ENCODE measurements at places on chromosomes 13 and 19.

- no peak for DNase-seq
These were observed 22.0 kb upstream of the UPF3A start for GRCh38 chr13:114259374-114259773.

DNA sequence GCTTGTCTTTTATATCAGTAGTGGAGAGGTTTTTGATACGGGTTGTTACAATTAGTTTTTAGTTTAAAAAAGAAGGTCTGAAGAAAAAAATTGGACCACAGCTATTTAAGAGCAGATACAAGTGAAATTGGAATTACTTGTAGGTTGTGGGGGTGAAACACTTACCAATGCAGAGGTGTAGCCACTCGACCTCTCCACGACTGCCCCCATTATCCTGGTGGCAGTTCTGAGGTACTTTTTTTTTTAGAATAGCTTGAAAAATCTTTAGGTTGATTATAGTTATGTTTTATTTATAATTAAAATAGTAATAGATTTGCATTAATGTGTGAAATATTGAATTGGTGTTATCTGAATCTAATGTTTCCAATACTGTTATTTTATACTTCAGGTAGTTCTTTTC is 60.7 kb downstream of the PAN3 start:
- no peak for DNase-seq

- DNase-seq: peak; percentile 27
These were observed 19.1 kb upstream of the SCEL start for GRCh38 chr13:77516342-77516789.

DNA sequence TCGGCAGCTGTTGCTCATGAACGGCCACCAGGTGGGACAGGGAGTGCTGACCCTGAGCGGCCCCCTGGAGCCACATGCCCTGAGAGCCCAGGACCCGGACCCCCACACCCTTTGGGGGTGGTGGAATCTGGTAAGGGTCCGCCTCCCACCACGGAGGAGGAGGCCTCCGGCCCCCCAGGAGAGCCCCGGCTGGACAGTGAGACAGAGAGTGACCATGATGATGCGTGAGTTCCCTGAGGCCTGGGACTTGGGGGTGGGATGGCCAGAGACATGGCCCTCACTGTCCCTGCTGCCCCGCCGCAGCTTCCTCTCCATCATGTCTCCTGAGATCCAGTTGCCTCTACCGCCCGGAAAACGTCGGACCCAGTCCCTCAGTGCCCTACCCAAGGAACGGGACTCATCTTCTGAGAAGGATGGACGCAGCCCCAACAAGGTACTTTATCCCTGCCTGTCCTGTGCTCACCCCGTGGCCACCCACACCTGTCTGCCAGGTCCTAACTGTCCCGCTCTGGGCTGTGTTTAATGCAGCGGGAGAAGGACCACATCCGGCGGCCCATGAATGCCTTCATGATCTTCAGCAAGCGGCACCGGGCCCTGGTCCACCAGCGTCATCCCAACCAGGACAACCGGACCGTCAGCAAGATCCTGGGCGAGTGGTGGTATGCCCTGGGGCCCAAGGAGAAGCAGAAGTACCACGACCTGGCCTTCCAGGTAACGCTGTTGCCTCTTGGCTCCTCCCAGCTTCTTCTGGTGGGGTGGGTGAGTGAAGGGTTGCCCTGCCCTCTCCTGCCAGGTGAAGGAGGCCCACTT is 14.7 kb upstream of the PRR19 start:
- DNase-seq: no peak

GRCh38 chr13:27113436-27113835 is 58.2 kb downstream of the USP12 start:
- no peak for DNase-seq

- DNase-seq: no peak
These were observed 99.2 kb upstream of the KLF5 start for GRCh38 chr13:72959643-72960042.

GRCh38 chr13:46396341-46396740 is 9.3 kb upstream of the RUBCNL start:
- no peak for DNase-seq

- no peak for DNase-seq
These were observed 26.3 kb downstream of the IL12RB1 start for GRCh38 chr19:18060472-18060871.

- no peak for DNase-seq
These were observed 60.9 kb upstream of the USP29 start for GRCh38 chr19:57058871-57059270.

DNA sequence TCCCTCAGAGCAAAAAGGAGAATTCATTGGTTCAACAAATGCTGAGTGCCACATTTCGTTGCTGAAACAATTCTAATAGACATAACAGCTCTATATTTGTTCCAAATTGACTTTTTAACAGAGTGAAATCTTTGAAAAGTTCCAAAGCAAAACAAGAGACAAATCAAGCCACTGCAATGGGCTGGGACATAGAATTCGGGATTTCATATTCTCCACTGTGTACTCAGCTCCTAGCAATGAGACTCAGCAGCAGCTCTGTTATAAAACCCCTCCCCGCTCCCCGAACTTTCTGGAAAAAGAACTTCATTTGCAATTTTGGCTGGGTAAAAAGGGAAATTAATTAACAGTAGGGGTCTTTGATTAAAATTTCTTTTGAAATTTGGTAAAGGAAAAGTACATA is 11.3 kb downstream of the RFX2 start:
- no peak for DNase-seq
